ENCODE measurements at places on chromosomes 4 and X. TPM values are rescaled to one million over a fixed set of nuclear protein-coding genes. Genes with fewer than 3 reads are reported as not detected.

- no peak overlapping the region for H3K27ac ChIP-seq
- H3K4me3 ChIP-seq, result no peak overlapping the region
- H3K4me1 ChIP-seq, result no peaks in the 10 kb centered on the region
- no peak for DNase-seq
- no peaks in the 10 kb centered on the region for H3K36me3 ChIP-seq
Measured at GRCh38 chrX:38368774-38369173, 16.4 kb downstream of the OTC start.

DNA sequence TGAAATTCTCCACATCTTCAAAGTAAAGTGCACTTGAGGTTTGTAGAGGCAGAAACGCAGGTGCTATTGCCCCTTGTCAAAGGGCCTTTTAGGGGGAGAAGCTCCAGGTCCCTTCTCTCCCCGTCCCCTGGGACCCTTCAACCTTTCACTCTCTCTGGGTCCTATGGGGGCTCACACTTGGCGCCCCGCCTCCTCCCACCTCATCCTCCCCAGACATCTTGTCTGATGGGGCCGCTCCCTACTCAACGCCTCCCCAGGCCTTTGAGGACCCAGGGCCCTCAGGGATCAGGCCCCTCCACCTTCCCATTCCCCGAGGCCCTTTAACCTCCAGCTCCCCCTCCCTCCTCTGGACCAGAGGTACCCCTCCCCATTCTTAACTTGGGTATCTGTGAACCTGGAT is 1.3 kb upstream of the HTRA3 start:
- no peaks in the 10 kb centered on the region for H3K36me3 ChIP-seq
- H3K27ac ChIP-seq, result no peak overlapping the region
- H3K27me3 ChIP-seq, result peaks cover 1% of the 10 kb centered on the region
- no peak overlapping the region for H3K4me3 ChIP-seq
- no peaks in the 10 kb centered on the region for H3K4me1 ChIP-seq
- no peak for DNase-seq

GRCh38 chr4:100168521-100168920 is 21.7 kb downstream of the DDIT4L start:
- no peak overlapping the region for H3K27ac ChIP-seq
- H3K4me3 ChIP-seq, result no peak overlapping the region
- H3K4me1 ChIP-seq, result peaks cover 3% of the 10 kb centered on the region
- no peaks in the 10 kb centered on the region for H3K27me3 ChIP-seq
- no peak for DNase-seq

DNA sequence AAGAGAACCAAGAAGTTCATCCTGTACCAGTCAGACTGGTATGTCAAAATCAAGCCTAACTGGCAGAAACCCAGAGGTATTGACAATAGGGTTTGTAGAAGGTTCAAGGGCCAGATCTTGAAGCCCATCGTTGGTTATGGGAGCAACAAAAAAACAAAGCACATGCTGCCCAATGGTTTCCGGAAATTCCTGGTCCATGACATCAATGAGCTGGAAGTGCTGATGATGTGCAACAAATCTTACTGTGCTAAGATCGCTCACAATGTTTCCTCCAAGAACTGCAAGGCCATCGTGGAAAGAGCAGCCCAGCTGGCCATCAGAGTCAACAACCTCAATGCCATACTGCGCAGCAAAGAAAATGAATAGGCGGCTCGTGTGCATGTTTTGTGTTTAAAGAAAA is 172.7 kb upstream of the MED14 start:
- no peaks in the 10 kb centered on the region for H3K4me1 ChIP-seq
- H3K4me3 ChIP-seq, result no peak overlapping the region
- H3K27me3 ChIP-seq, result no peaks in the 10 kb centered on the region
- H3K27ac ChIP-seq, result no peak overlapping the region
- H3K36me3 ChIP-seq, result no peaks in the 10 kb centered on the region

- H3K4me1 ChIP-seq, result no peaks in the 10 kb centered on the region
- H3K36me3 ChIP-seq, result no peaks in the 10 kb centered on the region
Measured at GRCh38 chr4:7660176-7661039, 225.7 kb upstream of the PSAPL1 start.

- H3K4me1 ChIP-seq, result peaks cover 6% of the 10 kb centered on the region
- peak overlapping the region; percentile 45 for H3K4me3 ChIP-seq
- no peak for DNase-seq
- H3K27ac ChIP-seq, result no peak overlapping the region
Measured at GRCh38 chrX:20383477-20383876, 116.8 kb upstream of the RPS6KA3 start.

DNA sequence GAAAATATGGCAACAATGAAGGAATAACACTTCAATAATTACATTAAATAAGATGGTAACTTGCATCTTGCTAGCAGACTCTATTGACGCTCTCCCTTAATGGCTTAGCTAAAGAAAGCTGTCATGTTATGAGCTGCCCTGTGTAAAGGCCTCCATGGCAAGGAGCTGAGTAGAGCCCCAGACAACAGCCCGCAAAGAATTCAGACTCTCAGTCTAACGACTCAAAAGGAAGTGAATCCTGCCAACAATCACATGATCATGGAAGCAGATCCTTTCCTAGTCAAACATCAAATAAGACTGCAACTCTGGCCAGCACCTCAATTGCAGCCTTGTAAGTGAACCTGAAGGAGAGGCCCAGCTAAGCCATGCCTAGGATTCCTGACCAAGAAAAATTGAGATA is 157.6 kb downstream of the MAB21L2 start:
- H3K36me3 ChIP-seq, result peaks cover 10% of the 10 kb centered on the region
- H3K27ac ChIP-seq, result no peak overlapping the region
- no peak for DNase-seq
- H3K4me3 ChIP-seq, result no peak overlapping the region

- H3K4me3 ChIP-seq, result no peak overlapping the region
- no peaks in the 10 kb centered on the region for H3K27me3 ChIP-seq
- H3K4me1 ChIP-seq, result no peaks in the 10 kb centered on the region
- no peak overlapping the region for H3K27ac ChIP-seq
- H3K36me3 ChIP-seq, result no peaks in the 10 kb centered on the region
- DNase-seq, result no peak
Measured at GRCh38 chrX:121581885-121582284, 534.5 kb downstream of the GLUD2 start.

- peak overlapping the region; percentile 84 for H3K27ac ChIP-seq
- peak; percentile 18 for DNase-seq
- H3K4me1 ChIP-seq, result peaks cover 22% of the 10 kb centered on the region
- H3K4me3 ChIP-seq, result peak overlapping the region; percentile 45
- no peaks in the 10 kb centered on the region for H3K27me3 ChIP-seq
Measured at GRCh38 chr4:10671366-10671765, 13.2 kb downstream of the CLNK start.

DNA sequence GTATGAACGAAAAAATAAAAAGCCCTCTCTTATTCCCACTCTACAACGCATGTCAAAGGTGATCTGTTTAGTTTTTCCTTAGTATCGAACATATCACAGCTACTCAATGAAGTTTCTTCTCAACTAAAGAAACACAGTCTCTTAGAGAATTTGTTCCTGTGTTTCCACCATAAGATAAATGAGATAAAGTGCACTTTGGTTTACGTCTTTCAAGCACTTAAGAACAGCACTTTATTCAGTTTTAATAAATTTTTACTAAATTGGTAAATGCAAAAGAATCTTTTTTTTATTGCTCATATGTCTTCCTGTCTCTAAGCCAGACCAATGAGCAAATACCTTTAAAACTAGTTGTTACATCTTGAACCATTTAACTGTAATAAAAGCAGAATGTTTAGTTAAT is 259.8 kb downstream of the CHIC1 start:
- H3K27me3 ChIP-seq, result no peaks in the 10 kb centered on the region
- no peak overlapping the region for H3K27ac ChIP-seq
- no peak for DNase-seq
- no peak overlapping the region for H3K4me3 ChIP-seq
- H3K4me1 ChIP-seq, result no peaks in the 10 kb centered on the region
- H3K36me3 ChIP-seq, result no peaks in the 10 kb centered on the region

- no peak overlapping the region for H3K27ac ChIP-seq
- H3K27me3 ChIP-seq, result peaks cover 2% of the 10 kb centered on the region
- DNase-seq, result no peak
- H3K4me3 ChIP-seq, result no peak overlapping the region
Measured at GRCh38 chrX:153845842-153846241, 15.5 kb upstream of the PDZD4 start.

GRCh38 chr4:121454251-121454979 is 73.6 kb upstream of the QRFPR start:
- H3K36me3 ChIP-seq, result no peaks in the 10 kb centered on the region
- peaks cover 11% of the 10 kb centered on the region for H3K27me3 ChIP-seq
- no peak for DNase-seq
- H3K27ac ChIP-seq, result no peak overlapping the region
- H3K4me1 ChIP-seq, result no peaks in the 10 kb centered on the region
- H3K4me3 ChIP-seq, result no peak overlapping the region

SLC39A8 gene
- total RNA-seq, result 18.6 TPM

ASB5 gene
- not detected for total RNA-seq

DGKK gene
- total RNA-seq, result not detected

SFRP2 gene
- not detected for total RNA-seq
